ENCODE measurements at places on chromosomes 5 and 9.

GRCh38 chr5:134004626-134005416, at the start of gene VDAC1:
Gene VDAC1, minus strand, starts transcription at chr5:134004975. Its CDS starts 11,963 bp downstream, at chr5:133993012.
- DNase-seq, result peak; percentile 60

GRCh38 chr9:94031380-94031779, 52.9 kb upstream of the PTPDC1 start:
- no peak for DNase-seq

GRCh38 chr9:91193658-91194391, 167.9 kb downstream of the AUH start:
- DNase-seq, result peak; percentile 42

- DNase-seq, result peak; percentile 17
These were observed 27.5 kb downstream of the SREK1 start for GRCh38 chr5:66171349-66172344.

DNA sequence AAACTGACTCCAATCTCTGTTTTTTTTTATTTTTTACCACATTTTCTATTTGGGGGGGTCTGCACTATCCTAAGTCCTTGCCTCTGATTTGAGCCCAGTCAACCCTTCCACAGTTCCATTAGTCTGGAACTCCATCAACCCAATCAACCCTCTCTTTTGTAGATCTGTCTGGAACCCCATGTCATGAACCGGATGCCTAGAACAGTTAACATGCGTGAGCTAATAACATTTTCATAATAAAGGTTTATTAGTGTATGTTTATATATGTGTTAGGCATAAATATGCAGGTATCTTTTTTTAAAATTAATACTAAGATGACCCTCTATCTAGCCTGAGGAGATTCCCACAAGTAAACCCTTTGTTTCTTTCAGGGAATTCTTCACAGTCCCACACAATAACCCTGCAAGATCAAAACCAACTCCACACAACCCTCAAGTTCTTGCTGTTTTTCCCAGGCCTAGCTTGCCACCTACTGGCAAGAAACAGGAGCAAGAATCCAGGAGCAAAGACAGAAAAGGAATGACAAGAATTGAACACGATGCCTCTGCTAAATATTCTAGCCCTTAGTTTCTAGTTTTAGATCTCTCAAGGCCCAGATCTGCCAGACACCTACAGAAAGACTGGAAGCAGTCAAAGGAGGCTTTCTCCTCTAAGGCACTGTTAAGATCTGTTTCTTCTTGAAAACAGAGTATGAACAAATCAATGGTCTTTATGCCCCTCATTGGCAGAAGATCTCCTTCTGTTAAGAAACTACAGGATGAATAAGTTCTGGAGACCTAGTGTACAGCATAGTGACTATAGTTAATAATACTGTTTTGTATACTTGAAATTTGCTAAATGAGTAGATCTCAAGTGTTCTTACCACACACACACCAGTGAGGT, 100.4 kb downstream of the TRIM36 start:
- DNase-seq, result no peak
